ENCODE measurements at places on chromosomes 2 and 18. TPM values are rescaled to one million over a fixed set of nuclear protein-coding genes. Genes with fewer than 3 reads are reported as not detected.

Gene DOK6
- total RNA-seq: 9.0 TPM

Gene TUBA3E
- total RNA-seq: not detected

Gene DUSP2
- total RNA-seq: 0.94 TPM

Gene GAREM2
- 0.47 TPM for total RNA-seq

Gene CDKL4
- 4.3 TPM for total RNA-seq

Gene KCNE4
- 8.5 TPM for total RNA-seq

Gene DSC2
- total RNA-seq: 0.09 TPM

Gene ZDBF2
- total RNA-seq: 7.6 TPM

Gene NYAP2
- total RNA-seq: not detected

Gene ABCG8
- not detected for total RNA-seq

Gene MEP1B
- not detected for total RNA-seq

Gene GPBAR1
- total RNA-seq: not detected

Gene POTEJ
- not detected for total RNA-seq

Gene BUB1
- total RNA-seq: 5.8 TPM

Gene NDUFS1
- total RNA-seq: 123 TPM

Gene CRACDL
- not detected for total RNA-seq

Gene KLHL14
- not detected for total RNA-seq

Gene ADD2
- total RNA-seq: not detected

Gene COL3A1
- total RNA-seq: 3,691 TPM
